ENCODE measurements at places on chromosomes 12 and 14.
A peak's percentile ranks its signal among the peaks of the same experiment; 100 is the strongest.

- DNase-seq, result no peak
These were observed 65.3 kb downstream of the SUSD6 start for GRCh38 chr14:69676723-69677122.

- DNase-seq, result peak; percentile 36
These were observed 44.9 kb downstream of the ATP2B1 start for GRCh38 chr12:89663577-89664357.

DNA sequence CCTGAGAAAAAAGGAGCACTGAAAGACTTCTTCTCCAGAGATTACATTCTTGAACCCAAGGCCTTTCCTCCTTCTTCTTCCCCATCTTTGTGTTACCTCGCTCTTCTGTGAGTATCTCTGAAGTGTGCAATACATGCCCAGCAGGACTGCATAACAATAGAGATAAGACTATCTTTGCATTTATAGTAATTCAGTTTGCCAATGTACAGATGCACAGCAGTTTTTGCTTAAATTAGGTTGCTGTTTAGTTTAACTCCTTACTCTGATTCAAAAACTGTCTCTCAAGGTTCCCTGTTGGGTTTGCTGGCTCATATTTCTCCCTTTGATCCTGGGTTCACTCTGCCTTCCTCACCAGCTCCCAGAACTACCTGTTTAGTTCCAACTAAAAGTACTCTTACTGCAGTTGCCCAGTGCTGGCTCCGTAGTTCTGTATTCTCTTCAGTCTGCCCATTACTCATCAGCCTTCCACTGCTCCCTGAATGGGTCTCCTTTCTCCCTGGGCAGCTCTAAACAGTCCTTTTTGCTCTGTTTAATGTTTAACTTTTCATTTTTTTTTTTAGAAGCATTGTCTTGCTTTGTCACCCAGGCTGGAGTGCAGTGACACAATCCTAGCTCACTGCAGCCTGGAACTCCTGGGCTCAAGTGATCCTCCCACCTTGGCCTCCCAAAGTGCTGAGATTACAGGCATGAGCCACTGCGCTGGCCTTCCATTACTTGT, 180.6 kb upstream of the CAND1 start:
- DNase-seq, result no peak

DNA sequence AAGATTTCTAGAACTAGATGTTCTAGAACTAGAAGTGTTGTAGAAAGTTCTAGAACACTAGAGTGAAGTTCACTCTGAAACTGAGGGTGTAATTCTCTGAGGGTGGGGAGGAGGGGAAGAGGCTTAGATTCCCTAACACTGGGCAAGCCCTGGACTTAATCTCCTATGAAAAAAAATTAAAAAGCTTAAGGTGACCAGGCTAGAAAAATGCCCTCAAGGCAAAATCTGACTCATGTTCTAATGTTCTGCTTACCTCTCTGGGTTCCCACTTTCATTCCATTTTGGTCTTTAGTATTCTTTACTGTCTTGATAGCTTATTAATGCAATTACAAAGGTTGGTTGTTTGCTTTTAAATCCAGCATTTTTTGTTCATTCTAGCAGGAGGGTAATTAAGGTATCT, 101.5 kb downstream of the KICS2 start:
- no peak for DNase-seq

- peak; percentile 25 for DNase-seq
These were observed 32.7 kb downstream of the KDM5A start for GRCh38 chr12:356276-356988.

GRCh38 chr12:3421191-3421978, 69.6 kb upstream of the PRMT8 start:
- no peak for DNase-seq

GRCh38 chr12:108884116-108885012, 4.5 kb downstream of the DAO start:
- peak; percentile 39 for DNase-seq

GRCh38 chr14:102516531-102517391, 7.2 kb upstream of the ANKRD9 start:
- peak; percentile 89 for DNase-seq

DNA sequence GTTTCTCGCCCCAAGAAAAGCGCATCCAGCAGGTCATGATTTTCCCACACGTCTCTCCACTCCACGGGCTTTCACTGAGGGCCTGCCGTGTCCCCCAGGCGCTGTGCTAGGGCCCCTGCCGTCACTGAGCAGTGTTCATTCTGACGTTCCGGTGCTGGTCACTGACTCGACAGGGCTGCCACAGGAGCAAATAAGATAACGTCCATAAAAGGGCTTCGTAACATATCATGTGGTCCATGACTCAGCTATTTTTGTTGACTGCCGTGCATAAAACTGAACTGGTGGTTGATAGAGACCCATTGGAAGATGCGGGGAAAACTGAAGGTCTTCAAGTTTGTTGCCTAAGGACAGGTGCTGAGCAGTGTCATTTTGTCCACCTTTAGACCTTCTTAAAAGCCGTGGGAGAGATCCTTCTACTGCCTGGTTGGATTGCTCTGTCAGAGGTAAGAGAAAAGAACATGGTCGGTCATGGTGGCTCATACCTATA, 46.3 kb downstream of the ADGRD1 start:
- DNase-seq, result no peak

All from GM03348 (cell line).